ENCODE measurements at places on chromosomes 2 and 18.
A peak's percentile ranks its signal among the peaks of the same experiment; 100 is the strongest.

DNA sequence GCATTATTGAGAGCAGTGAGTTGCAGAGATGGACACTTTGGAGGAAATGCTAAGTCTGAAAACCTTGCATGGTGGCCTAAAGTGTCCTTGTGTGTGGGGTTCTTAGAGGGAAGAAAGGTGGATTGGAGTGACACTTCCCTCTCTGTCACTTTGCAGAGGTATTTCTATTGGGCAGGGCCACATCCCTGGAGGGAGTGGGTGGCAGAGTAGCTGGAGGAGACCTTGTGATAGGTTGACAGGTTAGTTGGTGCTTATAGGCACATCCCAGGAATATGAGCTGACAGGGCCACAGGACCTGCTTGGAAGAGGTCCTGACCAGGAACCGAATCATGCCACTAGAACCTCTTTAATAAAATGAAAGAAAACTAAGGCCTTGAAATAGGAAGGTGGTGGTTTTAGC lies 972 bp upstream of the IGFBP5 start:
- DNase-seq = no peak

- DNase-seq = no peak
Measured at GRCh38 chr2:203559641-203560040, 24.5 kb upstream of the RAPH1 start.

GRCh38 chr2:85589982-85590791 lies 5.4 kb upstream of the RNF181 start:
- no peak for DNase-seq

GRCh38 chr2:32135409-32135808 lies 30.3 kb upstream of the SLC30A6 start:
- no peak for DNase-seq

- DNase-seq = peak; percentile 50
Measured at GRCh38 chr2:196170606-196171247, 651 bp downstream of the STK17B start.

GRCh38 chr2:32627441-32627813 lies 423 bp upstream of the TTC27 start:
- no peak for DNase-seq

- no peak for DNase-seq
Measured at GRCh38 chr2:197306696-197307040, 3.9 kb downstream of the ANKRD44 start.

DNA sequence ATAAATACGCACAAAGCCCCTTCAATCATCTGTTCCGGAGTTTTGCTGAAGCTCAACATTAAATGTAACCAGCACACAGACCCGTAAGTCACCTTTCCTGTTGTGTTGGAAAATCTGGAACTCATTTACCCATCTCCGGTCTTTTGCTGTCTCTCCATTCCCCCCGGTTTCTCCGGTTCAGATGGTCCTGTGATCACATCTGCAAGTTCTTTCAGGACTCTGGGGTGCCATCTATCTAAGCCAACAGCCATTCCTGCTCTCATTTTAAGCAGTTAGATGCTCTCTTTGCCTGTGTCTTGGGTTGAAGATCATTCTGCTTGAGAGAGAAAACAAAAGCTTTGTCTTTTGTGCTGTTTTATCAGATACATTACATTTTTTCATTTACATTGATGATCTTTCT lies 91.7 kb upstream of the TGIF1 start:
- DNase-seq = no peak

- DNase-seq = no peak
Measured at GRCh38 chr2:110773401-110773921, 41.1 kb downstream of the ACOXL start.

- DNase-seq = no peak
Measured at GRCh38 chr2:70670626-70671025, 97.4 kb downstream of the ADD2 start.

DNA sequence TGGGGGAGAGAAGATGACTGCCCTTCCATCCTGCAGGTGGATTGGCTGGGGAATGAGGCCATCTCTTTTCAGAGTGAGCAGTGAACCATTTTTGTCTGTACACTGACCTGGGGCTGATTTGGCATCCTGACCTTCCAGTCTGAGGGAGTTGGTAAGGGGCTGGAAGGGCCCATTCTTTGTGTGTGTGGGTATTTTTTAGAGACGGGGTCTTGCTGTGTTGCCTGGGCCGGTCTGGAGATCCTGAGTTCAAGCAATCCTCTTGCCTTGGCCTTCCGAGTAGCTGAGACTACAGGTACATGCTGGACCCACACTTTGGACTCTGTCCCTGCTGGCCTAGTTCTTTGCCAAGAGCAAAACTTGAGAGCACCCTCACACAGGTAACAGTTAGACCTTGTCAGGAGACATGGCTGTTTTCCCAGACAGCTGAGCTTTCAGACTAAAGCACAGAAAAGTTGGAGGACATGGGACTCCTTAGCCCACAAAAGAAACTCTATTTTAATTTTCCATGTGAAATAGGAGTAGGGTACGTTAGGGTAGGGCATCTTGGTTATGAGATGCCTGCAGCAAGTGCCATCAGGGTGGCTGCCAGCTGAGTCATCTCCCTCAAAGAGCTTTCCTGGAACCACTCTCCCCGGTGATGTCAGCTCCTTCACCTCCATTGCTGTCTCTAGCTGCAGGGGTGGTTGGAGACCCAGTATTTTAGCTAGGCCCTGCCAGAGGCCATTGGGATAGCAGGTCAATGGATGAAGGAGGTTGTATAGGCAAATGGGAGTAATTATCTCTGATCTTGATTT lies 60.7 kb downstream of the DGKD start:
- no peak for DNase-seq

DNA sequence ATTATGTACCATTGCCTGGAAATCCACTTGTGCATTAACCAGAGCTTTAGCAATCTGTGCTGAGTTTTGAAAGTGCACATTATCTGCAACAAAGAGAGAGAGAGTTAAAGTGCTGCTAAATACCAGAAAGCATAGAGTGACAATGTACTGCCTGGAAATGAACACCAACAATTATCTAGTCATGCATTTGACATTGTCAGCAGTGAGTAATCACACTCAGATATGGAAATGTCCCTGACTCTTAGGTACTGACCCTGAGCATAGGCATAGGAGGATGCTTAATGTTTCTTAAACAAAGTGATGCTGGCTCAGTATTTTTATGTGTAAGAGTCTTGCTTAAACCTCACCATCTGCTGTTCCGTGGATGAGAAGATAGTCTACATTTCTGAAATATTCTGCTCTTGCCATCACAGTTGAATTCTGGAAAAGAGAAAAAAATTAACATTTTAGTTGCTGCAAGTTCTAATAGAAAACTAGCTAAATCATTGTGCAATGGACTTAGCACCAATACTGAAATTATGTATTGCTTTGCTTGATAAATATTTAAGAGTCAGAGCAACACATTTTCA lies 20.8 kb upstream of the GCG start:
- DNase-seq = no peak

GRCh38 chr18:51010218-51010617 lies 19.8 kb upstream of the SMAD4 start:
- DNase-seq = no peak

GRCh38 chr2:118698564-118698963 lies 148.9 kb downstream of the EN1 start:
- DNase-seq = no peak

GRCh38 chr2:28976584-28976983 lies 4.5 kb upstream of the TOGARAM2 start:
- DNase-seq = no peak

DNA sequence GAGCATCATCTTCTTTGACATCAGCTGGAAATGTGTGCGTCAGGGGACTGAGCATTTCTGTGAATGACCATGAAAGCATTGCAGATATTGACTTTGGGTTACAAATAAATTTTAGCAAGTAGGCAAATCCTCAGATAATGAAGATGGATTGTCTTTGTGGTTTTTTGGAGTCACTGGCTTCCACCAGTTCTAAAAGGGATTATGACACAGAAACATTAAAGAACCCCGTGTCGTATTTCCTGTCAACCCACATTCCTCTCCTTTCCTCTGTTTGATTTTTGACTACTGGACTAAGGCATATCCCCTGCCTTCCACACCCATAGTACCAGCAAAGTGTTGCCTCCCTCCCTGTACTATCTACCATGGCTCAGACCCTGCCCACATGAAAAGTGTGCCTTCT lies 268.1 kb downstream of the MYO3B start:
- no peak for DNase-seq

- DNase-seq = no peak
Measured at GRCh38 chr18:27577265-27577664, 392.2 kb upstream of the CHST9 start.

DNA sequence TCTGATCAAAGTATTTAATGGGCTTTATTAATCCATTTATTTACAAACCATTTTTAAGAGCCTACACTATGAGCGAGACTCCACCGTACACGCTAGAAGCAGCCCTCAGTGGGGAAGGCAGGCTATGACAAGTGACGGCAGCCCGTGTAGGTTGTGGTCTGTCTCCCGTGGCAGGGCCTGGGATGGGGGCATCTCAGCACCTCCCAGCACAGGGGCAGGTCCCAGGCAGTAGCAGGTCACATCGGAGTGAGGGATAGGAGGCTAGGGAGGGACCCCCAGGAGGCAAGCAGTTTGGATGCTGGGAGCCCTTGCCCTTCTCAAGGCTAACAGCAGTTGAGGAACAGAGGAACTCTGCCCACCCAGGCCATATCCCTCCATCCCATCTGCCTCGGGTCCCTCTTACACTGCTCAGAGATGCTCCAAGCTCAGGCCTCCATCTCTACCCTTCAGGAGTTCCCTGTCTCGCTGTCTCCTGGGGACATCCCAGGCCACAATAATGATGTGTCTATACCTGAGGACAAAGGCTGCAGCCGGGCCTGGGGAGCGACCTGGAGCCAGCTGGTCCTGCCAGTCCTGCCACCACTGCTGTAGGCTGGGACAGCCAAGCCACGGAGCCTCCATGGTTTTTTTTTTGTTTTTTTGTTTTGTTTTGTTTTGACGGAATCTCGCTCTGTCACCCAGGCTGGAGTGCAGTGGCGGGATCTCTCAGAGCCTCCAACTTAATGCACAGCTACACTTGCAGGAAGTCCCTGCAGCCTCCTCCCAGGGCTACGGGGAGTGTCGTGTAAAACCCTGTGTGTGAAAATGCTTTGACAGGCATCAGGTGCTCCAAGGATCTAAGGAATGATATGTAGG lies 92.0 kb downstream of the NDUFA10 start:
- DNase-seq = no peak

DNA sequence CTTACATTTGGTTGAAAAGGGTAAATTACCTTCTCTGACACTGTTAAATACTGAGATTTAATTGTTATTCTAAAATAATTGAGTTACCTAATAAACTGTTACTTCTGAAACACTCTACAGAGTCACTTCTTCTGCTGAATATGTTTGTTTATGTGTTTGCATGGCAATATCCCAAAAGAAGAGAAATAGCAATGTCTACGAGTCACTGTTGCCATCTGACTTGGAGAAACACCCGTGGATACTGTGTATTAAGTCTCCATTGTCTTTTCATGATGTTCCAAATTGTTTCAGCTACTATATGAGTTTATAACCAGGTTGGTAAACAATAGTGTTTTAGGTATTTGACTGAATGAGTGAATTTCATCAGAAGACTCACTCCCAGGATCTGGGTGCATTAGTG lies 754.2 kb upstream of the ID2 start:
- no peak for DNase-seq

GRCh38 chr18:22503803-22504202 lies 86.1 kb upstream of the CTAGE1 start:
- DNase-seq = no peak

Measured in NCI-H1105 treated with DMSO at 0.1 percent for 48 hours (cell line).